ENCODE measurements at places on chromosomes 12 and 14.

DNA sequence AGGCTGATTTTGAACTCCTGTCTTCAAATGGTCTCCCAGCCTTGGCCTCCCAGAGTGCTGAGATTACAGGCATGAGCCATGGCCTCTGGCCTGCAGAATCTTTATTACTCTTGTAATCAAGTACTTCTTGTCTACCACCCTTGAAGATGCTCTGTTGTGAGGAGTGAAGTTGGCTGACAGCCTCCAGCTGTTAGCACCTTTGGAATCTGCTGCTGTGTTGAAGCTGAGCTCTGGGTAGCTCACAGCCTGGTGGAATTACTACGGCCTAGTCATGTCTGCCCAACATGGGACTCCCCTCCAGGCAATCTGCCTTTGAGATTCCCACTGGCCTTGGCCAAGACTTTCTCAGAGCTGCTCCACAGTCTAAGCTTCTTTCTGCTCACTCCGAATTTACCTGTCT lies 5.8 kb upstream of the C12orf75 start:
- DNase-seq: no peak

GRCh38 chr14:53638966-53639365 lies 317.7 kb downstream of the BMP4 start:
- no peak for DNase-seq

DNA sequence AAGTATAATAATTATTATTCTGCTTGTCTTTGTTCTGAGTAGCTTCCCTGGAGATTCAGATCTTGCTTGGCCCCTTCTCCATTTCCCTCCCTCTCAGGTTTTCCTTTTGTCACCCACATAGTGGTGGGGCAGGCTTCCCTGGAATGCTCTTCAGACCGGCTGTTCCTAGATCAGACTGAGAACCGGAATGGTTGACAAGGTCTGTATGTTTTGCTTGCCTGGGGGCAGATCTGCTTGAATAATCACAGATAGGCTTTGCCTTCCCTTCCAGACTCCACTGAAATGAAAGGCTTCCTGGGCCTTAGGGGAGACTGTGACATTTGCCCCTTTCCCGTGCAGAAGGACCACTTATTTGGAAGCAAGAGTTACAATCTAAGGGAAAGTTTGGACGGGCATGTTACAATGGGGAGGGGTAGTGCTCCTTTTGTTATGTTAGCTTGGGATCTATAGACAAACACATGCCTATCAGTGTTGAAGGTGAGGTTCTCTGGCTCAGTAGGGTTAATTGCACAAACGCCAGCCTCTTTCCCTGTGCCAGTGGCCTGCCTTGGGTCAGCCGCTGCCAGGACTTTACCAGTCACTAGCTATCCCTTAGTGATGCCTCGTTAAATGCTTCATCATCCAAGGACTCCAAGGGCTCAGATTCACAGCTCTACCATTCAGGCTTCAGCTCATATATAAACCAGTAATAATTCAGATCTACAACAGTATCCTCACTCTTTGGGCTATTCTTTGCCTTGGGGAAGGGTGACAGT lies 178.6 kb downstream of the SNAPC1 start:
- no peak for DNase-seq

GRCh38 chr12:121628536-121628935 lies 2.2 kb downstream of the ORAI1 start:
- DNase-seq: no peak

GRCh38 chr12:30622509-30622908 lies 73.2 kb downstream of the IPO8 start:
- DNase-seq: peak; percentile 19

All from GM13977 (cell line).